ENCODE measurements at places on chromosomes 16 and 17. TPM values are rescaled to one million over a fixed set of nuclear protein-coding genes. Genes with fewer than 3 reads are reported as not detected.

Gene TRIM72
- polyA plus RNA-seq = 47.7 TPM

Gene CHD3
- polyA plus RNA-seq = 124 TPM

Gene AANAT
- polyA plus RNA-seq = not detected

DNA sequence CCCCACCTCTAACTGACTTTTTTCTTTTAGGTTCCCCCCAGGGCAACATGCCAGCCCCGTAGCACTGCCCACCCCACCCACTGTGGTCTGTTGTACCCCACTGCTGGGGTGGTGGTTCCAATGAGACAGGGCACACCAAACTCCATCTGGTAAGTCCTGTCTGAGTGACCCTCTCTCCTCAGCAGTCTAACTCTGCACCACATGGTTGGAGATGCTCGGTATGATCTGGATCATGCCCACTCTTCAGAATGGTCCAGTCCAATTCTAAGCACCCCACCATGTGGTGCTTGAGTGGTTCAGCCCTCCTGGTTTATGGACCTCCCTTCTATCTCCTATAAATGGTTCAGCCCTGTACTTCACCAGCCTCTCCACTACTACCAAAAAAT is 5.9 kb downstream of the KDM6B start:
- H3K4me3 ChIP-seq = no peak overlapping the region
- no peak overlapping the region for H3K27ac ChIP-seq
- H3K4me1 ChIP-seq = peaks cover 69% of the 10 kb centered on the region
- H3K36me3 ChIP-seq = peaks cover 11% of the 10 kb centered on the region
- no peaks in the 10 kb centered on the region for H3K27me3 ChIP-seq

DNA sequence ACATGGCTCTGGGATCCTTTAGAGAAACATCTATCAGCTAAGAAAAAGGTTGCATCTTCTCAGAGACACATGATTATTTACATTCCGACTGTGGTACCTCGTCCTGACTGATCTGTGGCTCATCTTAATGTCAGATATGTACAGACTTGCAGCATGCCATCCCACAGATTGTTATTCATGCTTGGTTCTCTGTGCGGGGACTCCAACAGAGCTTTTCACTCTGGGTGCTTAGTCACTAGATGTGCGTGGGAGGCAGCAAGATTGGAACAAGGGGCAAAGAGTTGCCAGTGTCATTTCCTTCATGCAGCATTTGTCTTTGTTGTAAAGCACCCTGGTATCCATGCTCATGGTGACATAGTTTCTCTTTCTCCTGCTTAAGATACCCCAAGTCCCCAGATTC is 179.1 kb upstream of the CACNG5 start:
- H3K36me3 ChIP-seq = no peaks in the 10 kb centered on the region
- H3K27ac ChIP-seq = no peak overlapping the region
- DNase-seq = no peak
- no peak overlapping the region for H3K4me3 ChIP-seq
- H3K4me1 ChIP-seq = peaks cover 11% of the 10 kb centered on the region

GRCh38 chr16:65123396-65124211 is 1.7 kb upstream of the CDH11 start:
- DNase-seq = peak; percentile 50
- H3K27me3 ChIP-seq = peaks cover 33% of the 10 kb centered on the region
- peaks cover 22% of the 10 kb centered on the region for H3K4me1 ChIP-seq
- H3K27ac ChIP-seq = peak overlapping the region; percentile 96
- peak overlapping the region; percentile 72 for H3K4me3 ChIP-seq

Gene KCNJ18
- polyA plus RNA-seq = not detected

Gene G6PC1
- 0.26 TPM for polyA plus RNA-seq

DNA sequence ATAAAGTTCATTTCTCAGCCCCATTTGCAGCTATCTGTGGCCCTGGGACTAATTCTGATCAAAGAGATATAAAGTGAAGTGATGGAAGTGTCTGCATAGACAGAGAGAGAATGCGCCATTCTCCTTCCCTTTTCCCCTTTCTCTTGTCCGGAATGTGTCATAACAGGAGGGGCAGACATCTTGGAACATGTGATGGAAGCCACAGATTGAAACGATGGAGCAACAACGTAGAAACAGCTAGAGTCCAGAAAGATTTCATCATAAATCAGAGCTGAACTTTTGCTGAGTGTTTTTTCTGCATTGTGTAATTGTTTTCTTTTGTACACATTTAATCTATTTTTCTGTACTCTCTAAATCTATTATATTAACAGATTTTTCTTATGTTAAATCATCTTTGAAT is 11.3 kb downstream of the ASGR1 start:
- no peaks in the 10 kb centered on the region for H3K4me1 ChIP-seq
- no peak overlapping the region for H3K4me3 ChIP-seq
- DNase-seq = no peak
- H3K27me3 ChIP-seq = peaks cover 2% of the 10 kb centered on the region
- H3K36me3 ChIP-seq = no peaks in the 10 kb centered on the region

DNA sequence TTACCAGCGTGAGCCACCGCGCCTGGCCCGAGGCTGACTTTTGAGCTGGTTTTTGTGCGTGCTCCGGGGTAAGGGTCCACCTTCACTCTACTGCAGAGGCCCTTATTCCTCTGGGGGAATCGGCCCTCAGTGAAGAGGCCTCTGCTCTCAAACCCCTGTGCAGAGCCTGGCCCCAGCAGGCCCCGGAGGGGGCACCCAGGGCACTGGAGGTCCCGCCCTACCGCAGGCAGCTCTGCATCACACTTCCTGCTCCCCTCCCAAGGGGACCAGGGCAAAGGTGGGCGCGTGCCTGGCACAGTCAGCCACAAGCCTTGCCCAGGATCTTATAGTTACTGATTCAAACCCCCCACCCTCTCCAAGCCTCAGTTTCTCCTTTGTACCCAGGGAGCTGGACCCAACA is 3.6 kb upstream of the UBE2I start:
- no peak overlapping the region for H3K27ac ChIP-seq
- H3K4me1 ChIP-seq = peaks cover 11% of the 10 kb centered on the region
- H3K4me3 ChIP-seq = no peak overlapping the region
- H3K36me3 ChIP-seq = no peaks in the 10 kb centered on the region
- no peak for DNase-seq
- H3K27me3 ChIP-seq = peaks cover 30% of the 10 kb centered on the region

All from muscle of leg (tissue), 16 donors.